ENCODE measurements at places on chromosomes 7 and 10. TPM values are rescaled to one million over a fixed set of nuclear protein-coding genes. Genes with fewer than 3 reads are reported as not detected.

The AIMP2 gene
- 21.9 TPM for polyA plus RNA-seq

The PAX2 gene
- polyA plus RNA-seq = 235 TPM

The STOX1 gene
- 9.1 TPM for polyA plus RNA-seq

The CABCOCO1 gene
- polyA plus RNA-seq = 2.8 TPM

The SPDYE3 gene
- 9.6 TPM for polyA plus RNA-seq

The NPY4R2 gene
- polyA plus RNA-seq = not detected

The OR2A5 gene
- polyA plus RNA-seq = 0.18 TPM

The SRI gene
- 140 TPM for polyA plus RNA-seq

The GPR26 gene
- polyA plus RNA-seq = 0.07 TPM

The FAM25G gene
- 0.57 TPM for polyA plus RNA-seq

Data from left kidney (tissue), 8 donors.